BJ (cell line): ENCODE measurements at places on chromosomes 12 and 14. TPM values are rescaled to one million over a fixed set of nuclear protein-coding genes. Genes with fewer than 3 reads are reported as not detected.
A peak's percentile ranks its signal among the peaks of the same experiment; 100 is the strongest.

- peak; percentile 77 for DNase-seq
Measured at GRCh38 chr12:80778005-80778541, 61.4 kb downstream of the MYF5 start.

DNA sequence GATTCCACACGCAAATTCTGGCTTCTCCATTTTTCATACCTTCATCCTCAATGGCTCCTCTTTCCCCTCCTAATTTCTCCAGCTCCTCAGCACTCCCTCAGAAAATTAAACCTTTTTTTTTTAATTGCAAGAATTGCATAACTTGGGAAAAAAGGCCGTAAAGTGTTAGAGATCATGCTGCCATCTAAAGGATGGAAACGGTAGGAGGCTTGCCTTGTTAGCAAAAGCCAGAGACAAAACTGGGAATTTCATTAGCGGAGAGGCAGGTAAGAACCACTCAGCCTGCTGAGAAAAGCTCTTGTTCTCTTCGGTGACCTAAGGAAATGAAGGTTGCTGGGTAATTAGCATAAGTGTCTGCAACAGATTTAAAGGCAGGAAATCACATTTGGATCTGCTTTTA, 204.3 kb downstream of the AEBP2 start:
- no peak for DNase-seq

DNA sequence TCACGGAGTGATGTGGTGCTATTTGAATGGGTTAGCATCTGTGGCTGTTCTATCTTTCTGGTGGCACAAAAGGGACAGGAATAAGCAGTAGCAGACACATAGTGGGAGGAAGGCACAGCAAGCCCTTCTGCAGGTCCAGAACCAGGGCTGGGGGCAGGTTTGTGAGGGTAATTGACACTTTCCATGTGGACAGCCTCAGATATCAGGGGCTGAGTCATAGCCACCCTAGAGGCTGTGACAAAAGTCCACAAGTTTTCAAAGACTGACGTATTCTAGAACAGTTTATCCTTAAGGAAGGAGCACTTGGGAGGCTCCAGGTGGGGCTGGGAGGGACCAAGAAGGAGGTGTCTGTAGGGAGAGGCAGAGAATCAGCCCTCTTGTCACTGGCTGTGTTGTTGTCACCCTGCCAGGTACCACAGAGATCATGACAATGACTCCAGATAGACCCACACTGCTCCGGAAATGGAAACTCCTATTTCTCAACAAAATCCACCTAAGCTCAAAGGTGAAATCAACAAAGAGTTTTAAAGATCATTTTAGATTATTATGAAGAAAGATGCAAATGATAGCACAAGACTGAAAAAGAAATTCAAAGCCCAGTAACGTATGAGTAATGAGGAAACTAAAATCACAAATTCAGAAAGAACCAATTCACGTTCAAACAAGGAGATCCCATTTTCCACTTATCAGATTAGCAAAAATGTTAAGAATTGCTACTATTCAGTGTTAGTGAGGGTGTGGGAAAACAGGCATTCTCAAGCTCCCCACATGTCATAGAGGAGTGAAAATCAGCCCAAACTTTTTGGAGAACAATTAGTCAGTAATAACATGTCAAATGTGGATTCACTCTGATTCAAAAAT, 48.3 kb downstream of the NFKBIA start:
- DNase-seq = peak; percentile 35

DNA sequence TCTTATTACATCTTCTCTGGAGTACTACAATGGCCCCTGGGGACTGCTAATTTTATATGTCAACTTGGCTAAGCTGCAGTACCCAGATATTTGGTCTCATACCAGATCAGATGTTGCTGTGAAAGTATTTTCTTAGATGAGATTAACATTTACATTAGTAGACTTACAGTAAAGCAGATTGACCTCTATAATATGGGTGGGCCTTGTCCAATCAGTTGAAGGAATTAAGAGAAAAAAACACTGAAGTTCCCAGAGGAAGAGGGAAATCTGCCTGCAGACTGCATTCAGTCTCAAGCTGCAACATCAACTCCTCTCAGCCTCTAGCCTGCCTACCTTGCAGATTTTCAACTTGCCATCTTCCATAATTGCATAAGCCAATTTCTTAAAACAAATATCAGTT, 430.1 kb downstream of the MED13L start:
- DNase-seq = no peak

- DNase-seq = no peak
Measured at GRCh38 chr12:26068503-26068902, 56.3 kb downstream of the BHLHE41 start.

- DNase-seq = no peak
Measured at GRCh38 chr12:75447691-75448393, 32.7 kb upstream of the GLIPR1 start.

DNA sequence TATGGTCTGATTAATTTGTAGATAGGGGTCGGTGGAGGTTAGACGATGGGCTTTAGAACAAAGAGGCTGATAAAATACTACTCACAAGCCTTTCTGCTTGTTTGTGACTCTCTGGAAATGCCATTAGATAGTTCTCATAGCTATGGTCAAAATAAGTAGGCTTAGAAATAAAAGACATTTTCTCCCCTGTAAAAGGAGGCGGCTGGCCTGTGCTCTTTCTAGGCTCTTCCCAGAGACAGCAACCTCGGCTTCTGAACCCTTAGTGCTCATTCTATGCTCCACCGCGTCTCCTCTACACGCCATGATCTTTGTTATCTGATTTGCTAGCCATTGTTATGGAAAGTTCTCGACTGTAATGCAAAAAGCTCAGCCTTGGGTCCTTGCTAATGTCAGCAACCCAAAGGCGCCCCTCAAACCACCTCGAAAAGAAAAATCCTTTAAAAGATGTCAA, 64.5 kb downstream of the CRADD start:
- no peak for DNase-seq

GRCh38 chr12:25835385-25835784, 123.1 kb upstream of the RASSF8 start:
- DNase-seq = no peak

DNA sequence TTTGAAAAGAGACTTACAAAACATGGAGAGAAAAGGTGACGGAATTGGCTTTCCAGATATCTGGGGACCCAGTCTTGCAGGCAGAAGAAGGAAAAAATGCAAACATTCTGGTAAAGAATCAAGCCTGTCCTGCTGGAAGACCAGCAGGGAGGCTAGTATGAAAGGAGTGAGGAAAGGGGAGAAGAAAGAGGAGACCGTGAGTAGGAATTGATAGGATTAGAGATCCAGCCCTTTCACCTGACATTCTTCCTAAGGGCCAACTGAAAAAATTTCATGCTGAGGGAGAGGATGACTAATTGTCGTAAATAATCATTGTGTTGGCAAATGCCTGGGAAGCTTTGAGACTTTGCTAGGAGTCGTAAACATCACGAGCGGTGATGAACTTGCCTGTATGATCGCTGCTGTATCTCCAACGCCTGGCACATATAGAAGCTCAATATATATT, 12.1 kb downstream of the BHLHE41 start:
- no peak for DNase-seq

SBNO1 gene
- 4.8 and 10.2 TPM in 2 replicates for polyA plus RNA-seq

ANGEL1 gene
- polyA plus RNA-seq = 14.0 and 16.8 TPM in 2 replicates

PTGR2 gene
- 1.3 and 3.0 TPM in 2 replicates for polyA plus RNA-seq

ST8SIA1 gene
- polyA plus RNA-seq = not detected in 2 replicates

KRR1 gene
- polyA plus RNA-seq = 10.4 and 27.4 TPM in 2 replicates

ATL1 gene
- polyA plus RNA-seq = 4.5 and 5.5 TPM in 2 replicates
